ENCODE measurements at places on chromosomes 5 and 9.
A peak's percentile ranks its signal among the peaks of the same experiment; 100 is the strongest.

- DNase-seq = no peak
These were observed 1.2 kb downstream of the ANKRD33B start for GRCh38 chr5:10564838-10565784.

- peak; percentile 75 for DNase-seq
These were observed 47.8 kb upstream of the PSD2 start for GRCh38 chr5:139747583-139748504.

DNA sequence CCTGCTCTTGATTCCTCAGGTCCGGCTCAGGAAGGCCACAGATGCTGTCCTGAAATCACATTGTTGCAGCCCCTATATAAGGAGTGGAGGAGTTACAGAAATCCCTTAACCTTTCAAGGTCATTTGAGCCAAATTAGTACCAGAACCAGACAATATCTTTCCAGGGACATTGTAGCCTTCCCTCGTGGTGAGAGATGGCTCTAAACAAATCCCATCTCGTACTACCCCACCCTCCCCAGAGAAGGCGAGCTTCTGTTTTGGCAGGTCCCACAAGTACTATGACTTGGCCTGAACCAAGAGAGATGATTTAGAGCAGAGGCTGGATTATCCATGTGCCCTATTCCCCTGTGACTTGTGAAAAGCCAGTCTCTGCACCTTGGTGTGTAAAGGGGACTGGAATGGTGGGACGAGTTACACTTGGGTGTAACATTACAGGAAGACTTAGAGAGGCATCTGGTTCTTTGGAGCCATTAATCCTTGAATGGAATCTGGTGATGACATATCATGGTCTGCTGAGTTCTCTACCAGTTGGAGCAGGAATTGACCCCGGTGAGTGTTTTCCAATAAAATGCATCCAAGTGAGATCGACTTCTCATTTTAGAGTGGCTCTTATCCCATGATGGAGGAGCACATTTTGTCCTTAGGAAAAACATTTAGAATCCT is at the start of gene FAM240B:
FAM240B (minus strand) TSS at position 51 of the 663 bp plus-strand sequence. CDS start 16,134 bp downstream, outside the sequence.
- DNase-seq = peak; percentile 30

DNA sequence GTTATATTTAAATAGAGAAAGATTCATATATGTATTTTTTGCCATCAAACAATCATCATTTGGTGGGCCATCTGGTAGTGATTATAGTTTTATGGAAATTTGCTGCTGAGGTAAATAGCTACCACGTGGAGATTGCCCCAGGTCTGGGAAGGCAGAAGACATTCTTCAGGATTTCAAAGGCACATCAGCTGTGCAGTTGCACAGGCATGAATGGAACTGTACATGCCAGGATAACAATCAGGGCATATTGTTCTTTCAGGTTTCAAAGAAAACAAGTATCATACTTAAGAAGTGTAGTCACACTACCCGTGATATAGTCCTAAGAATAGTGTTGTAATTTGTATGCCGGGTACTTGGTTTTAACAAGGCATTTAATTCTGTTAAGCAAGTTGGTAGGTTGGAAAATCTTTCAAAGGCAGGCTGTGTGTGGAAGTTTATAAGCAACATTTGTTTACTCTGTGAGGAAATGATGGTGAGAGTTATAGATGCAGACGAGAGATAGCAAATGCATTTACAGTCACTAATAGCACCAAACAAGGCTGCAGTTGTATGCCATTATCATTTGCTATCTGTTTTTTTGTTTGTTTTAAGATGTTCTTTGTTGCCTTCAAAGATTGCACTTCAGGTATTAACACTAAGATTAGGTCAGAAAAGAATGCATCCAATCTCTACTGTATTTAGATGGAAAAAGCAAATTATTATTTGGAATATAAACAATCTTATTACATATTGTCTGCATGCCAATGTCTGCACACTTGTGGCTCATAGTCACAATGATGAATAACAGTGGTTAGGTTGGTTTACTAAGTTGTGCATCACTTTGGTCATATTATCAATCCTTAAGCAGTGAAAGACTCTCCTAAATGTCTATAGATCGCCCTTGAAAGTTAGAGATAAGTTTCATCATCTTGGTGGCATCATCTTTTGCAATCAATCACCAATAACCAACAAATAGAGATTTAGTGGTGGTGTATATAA is 55.3 kb downstream of the RPS23 start:
- no peak for DNase-seq

DNA sequence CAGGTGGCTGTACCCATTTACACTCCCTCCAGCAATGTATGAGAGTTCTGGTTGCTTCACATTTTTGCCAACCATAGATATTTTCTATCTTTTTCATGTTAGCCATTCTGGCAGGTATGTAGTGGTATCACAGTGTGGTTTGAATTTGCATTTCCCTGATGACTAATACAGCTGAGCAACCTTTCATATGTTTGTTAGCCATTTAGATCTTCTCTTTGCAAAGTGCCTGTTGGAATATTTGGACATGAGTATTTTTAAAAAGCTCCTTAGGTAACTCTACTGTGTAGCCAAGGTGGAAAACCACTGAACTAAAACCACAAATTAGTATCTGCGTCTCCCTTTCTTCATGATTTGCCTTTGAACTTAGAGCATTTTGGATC is 31.9 kb downstream of the IRF1 start:
- peak; percentile 65 for DNase-seq

GRCh38 chr5:107431536-107431935 is 239.2 kb downstream of the EFNA5 start:
- DNase-seq = no peak

- DNase-seq = no peak
These were observed 11.9 kb downstream of the GIN1 start for GRCh38 chr5:103108086-103108485.

GRCh38 chr9:133569891-133570690 is 35.6 kb downstream of the ADAMTSL2 start:
- no peak for DNase-seq

GRCh38 chr5:16618138-16618897 is 1.5 kb upstream of the RETREG1 start:
- DNase-seq = no peak

DNA sequence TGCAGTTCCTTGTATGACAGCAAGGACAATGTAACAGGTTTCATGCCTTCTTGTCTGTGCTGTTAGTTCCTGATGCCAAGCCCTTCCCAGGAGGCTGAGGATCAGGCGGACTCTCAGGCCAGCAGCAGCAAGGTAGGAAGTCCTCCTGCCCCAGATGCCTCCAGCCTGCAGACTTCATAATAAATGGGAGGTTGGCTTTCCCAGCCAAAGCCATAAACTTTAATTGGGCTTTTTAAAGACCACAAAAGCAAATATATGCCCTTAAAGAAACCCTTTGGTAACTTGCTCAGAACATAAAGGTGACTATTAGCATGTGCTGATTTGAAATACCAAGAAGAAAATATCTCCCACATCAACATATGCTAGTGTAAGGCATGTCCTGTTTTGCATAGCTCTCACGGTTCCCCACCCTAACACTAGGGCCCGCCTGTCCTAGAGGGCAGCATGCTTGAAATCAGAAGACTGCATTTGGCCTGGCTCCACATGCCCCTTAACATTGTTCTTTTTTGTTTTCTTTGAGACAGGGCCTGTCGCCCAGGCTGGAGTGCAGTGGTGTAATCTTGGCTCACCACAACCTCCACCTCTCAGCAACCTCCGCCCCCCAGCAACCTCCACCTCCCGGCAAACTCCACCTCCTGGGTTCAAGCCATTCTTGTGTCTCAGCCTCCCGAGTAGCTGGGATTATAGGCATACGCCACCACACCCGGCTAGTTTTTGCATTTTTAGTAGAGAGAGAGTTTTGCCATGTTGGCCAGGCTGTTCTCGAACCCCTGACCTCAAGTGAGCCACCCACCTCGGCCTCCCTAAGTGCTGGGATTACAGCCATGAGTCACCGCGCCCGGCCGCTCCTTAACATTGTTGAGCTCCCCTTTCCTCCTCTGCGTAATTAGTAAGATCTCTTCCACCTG is 44.6 kb upstream of the FCN1 start:
- no peak for DNase-seq

DNA sequence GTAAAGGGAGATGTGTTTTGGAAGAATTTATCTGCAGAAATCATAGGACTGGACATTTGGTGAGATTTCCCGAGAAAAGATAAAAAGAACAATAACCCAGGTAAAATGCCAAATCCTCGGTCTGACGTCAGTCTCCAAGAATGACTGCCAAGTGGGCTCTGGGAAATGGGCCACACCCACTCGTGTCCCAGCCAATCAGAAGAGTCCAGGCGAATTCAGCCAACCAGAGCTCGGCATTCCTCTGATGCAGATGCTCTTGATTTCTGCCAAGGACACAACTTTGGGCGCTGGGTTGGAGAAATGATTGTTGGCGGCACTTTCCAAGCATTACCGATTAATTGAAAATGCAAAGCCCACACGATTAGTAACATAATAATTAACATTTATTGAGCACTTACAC is 73.3 kb downstream of the FGF18 start:
- no peak for DNase-seq

- DNase-seq = no peak
These were observed 31.2 kb downstream of the GPR21 start for GRCh38 chr9:123064716-123065115.

DNA sequence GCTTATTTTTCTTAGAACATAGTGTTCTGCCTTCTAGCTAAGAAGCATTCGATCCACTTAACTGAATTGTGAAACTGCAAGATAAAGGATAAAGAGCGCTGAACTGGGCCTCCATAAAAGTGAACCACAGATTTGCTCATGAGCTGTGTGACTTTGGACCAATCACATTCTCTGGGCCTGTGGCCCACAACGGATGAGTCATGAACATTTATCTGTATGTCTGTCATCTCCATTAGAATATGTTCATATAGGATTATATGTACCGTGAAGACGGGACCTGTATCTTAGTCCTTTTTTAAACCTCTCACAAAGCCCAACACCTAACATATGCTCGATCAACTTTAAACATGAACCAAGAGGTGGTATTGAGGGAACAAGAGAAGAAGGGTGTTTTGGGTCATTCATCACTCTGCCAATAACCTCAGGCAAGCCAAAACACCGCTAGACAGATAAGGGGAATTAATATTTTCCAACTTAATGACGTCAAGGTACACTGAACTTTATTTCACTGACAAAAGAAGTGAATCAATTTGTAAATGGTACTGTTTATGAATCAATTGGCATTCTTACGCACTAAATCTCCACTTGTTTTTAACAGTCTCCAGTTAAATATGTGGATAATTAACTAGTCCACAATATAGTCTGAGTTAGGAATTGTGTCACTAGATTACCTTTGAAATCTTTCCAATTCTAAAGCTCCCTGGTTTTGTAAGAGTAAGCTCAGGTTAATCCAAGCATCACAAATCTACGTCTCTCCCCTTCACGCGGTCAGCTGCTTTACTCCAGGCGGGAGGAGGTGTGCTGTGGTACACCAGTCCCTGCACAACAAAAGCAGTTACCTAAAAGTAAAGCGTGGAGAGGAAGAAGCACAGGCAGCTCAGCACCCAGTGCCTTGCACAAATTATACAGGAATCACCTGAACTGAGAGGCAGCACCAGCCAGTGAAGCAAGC is 1.6 kb downstream of the TMEM245 start:
- peak; percentile 48 for DNase-seq

DNA sequence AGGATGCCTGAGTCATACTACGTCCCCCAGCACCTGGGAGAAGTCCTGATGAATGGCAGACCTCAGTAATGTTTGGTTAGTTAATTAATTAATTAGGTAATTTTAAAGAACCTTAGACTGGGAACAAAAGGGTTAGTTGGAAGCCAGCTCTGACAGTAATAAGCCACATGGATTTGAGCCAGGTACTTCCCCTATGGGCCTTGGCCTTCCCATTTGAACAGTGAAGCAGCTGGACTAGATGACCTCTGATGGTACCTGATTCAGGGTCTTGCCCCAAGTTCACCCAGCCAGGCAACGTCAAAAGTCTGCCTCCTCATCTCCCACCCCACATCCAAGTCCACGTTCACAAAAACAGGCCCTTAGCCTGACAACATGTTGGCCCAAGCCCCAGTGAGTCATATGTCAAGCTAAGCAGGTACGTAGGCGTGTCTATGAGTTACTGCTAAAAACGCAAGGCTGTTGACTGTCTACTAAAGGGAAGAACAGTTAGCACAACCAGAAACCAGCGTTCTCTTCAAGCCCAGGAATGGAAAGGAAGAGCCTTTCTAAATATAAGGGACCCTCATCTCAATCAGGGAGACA is 303.2 kb downstream of the ACTL7B start:
- no peak for DNase-seq

GRCh38 chr5:172661526-172661925 is 20.5 kb downstream of the NEURL1B start:
- DNase-seq = no peak

DNA sequence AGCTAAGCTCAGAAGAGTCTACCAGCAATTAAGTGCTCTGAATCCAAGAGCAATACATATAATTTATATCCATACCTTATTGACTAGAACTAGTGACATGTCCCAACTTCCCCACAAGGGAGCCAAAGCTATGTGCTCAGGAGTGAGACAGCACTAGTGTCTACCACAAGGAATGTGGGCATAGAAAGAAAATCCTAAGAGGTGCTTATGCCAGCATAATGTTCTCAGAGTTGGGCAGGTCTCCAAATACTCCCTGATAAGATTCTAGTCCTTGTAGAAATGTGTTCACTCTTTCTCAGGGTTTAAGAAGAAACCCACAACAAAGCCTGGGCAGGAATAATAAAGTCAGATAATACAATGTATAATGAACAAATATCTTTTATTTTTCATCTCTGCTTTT is 275.1 kb downstream of the BRINP1 start:
- peak; percentile 14 for DNase-seq

- no peak for DNase-seq
These were observed 278.1 kb upstream of the CDH18 start for GRCh38 chr5:20266066-20266465.

DNA sequence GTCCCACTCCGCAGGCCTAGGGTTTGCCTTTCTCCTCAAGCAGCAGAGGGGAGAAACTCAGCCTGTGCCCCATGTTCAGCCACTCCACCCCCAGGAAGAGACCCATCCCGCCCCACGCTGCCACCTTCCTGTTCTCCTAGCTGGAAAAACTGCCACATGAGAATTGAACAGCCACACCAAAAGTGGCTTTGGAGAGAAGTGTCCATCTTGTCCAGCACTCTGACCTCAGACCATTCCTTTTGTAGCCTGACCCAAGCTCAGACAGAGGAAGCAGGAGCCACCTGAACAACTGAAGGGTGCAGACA is 8.3 kb upstream of the SLC25A48 start:
- DNase-seq = no peak

DNA sequence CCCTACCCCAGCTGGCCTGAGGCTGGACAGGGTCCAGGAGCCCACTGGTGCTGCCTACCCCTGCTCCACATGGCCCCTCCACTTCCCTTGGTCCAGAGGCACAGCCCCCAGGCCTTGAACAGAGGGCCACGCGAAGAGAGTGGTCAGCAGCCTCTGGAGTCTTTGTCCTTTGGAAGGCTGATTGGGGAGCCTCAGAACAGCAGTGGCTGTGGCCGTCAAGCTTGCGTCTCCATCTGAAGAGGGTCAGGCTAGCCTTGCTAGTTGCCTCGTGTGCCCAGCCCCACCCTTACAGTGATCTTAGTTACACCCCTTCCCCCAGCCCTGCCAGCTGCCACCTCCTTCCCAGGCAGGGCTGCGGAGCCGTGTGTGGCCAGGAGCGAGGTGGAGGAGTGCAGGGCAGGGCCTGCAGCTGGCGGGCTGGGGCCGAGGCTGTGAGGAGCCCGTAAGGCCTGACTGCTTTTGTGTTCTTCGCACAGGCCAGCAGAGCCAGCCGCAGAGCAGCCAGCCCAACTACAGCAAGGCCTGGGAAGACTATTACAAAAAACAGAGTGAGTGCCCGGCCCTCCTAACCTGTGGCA is 30.1 kb upstream of the PRDM12 start:
- DNase-seq = no peak

- no peak for DNase-seq
These were observed 5.7 kb downstream of the NIPBL start for GRCh38 chr5:36882250-36882649.

All from kidney glomerular epithelial cell (primary cell).